ENCODE measurements at places on chromosomes 1 and 21.

DNA sequence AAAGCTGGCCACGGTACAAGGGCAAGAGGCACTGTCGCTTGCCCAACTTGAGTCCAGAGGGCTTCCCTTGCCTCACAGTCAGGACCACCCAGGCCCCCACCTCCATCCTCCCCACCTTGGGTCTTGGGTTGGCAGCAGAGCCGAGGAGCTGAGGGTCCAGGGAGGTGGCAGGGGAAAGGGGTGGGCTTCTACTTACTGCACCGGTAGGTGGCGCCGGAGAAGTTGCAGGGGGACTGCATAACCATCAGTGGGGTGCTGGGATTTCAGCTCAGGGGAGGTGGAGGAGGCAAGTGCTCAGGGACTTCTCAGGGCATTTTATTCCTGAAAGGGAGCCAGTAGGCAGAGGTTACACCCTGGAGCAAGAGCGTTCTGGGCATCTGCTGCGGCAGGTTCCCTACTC lies 44.0 kb downstream of the TRIM62 start:
- DNase-seq: no peak

GRCh38 chr1:206893380-206893779 lies 3.9 kb upstream of the IL24 start:
- no peak for DNase-seq

GRCh38 chr21:8992731-8993174 lies 1528.6 kb upstream of the TPTE start:
- DNase-seq: no peak

DNA sequence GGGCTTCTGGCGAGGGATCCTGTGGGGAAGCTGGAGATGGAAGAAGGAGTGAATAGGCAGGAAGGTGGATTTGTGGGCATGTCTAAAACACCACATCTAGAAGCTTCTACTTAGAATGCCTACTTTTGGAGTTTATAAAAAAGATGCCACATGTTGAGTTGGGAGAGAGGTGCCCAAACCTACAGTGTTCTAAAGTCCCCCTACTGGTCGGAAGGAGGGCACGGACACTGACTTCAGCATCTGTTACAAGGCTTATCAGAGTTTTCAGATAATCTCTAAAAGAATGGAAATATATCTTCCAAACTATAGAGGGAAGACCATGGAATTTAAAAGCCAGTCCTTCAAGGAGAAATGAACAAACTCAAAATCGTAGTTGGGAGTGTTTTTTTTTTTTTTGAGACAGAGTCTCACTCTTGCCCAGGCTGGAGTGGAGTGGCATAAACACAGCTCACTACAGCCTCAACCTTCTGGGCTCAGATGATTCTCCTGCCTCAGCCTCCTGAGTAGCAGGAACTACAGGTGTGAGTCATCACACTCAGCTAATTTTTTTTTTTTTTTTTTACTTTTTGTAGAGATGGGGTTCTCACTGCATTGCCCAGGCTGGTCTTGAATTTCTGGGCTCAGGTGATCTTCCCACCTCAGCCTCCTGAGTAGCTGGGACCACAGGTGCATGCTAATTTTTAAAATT lies 14.8 kb downstream of the IBA57 start:
- DNase-seq: no peak
